ENCODE measurements at places on chromosomes 1 and 21. TPM values are rescaled to one million over a fixed set of nuclear protein-coding genes. Genes with fewer than 3 reads are reported as not detected.

DNA sequence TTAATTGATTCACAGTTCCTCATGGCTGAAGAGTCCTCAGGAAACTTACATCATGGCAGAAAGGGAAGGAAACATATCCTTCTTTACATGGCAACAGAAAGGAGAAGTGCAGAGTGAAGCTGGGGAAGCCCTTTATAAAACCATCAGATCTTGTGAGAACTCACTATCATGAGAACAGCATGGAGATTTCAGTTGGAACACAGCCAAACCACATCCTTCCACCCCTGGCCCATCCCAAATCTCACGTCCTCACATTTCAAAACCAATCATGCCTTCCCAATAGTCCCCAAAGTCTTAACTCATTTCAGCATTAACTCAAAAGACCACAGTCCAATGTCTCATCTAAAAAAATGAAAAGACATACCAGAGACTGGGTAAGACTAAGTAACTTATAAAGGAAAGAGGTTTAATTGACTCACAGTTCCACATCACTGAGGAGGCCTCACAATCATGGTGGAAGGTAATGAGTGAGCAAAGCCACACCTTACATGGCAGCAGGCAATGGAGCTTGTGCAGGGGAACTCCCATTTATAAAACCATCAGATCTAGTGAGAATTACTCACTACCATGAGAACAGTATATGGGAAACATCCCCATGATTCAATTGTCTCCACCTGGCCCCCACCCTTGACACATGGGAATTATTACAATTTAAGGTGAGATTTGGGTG is 105.2 kb downstream of the MRPL39 start:
- no peak for DNase-seq

GRCh38 chr1:212157252-212157651 is 121.7 kb downstream of the DTL start:
- no peak for DNase-seq

RHBG gene
- not detected for total RNA-seq

FAM78B gene
- total RNA-seq: 2.8 TPM

- no peak for DNase-seq
These were observed 29.5 kb downstream of the PIK3R3 start for GRCh38 chr1:46102769-46103476.

Data from heart left ventricle (tissue), 16 donors.